ENCODE measurements at places on chromosomes 4 and X.
A peak's percentile ranks its signal among the peaks of the same experiment; 100 is the strongest.

DNA sequence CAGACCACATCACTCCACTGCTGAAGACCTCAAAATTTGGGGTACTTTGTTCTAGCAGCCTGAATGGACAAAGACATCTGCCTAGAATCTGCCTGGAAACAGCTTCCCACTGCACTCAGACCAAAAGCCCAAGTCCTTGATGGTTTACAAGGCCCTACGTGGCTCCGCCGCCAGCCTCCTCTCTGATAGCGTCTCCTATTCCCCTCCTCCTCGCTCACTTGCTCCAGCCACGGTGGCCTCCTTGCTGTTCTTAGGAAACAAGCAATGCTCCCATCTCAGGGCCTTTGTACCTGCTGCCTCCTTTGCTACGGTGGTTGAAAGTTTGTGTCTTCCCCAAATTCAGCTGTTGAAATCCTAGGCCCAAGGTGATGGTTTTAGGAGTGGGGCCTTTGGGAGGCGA lies 34.7 kb upstream of the SORCS2 start:
- DNase-seq = no peak

DNA sequence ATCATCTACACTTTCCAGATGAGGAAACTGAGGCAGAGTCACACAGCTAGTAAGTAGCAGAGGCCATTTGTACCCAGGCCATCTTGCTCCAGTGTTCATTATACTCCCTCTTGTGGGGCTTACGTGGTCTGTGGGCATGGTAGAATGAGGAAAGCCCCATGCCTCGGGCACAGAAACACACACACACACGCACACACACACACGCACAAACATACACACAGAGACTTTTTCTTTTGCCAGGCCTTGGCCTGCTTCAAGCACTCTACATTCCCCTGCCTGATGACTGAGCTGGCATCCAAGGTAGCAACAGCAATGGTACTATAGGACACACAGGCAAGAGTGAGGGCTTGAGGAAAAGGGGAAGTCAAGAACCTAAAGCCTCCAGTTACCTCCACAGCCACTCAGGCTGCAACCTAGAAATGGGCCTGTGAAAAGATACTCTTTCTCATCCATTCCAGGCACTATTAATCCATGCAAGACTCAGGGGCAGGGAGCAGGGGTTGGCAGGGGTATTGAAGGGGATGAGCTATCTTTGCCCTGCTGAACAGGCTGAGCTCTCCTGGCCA lies 43.6 kb downstream of the STARD8 start:
- DNase-seq = no peak

DNA sequence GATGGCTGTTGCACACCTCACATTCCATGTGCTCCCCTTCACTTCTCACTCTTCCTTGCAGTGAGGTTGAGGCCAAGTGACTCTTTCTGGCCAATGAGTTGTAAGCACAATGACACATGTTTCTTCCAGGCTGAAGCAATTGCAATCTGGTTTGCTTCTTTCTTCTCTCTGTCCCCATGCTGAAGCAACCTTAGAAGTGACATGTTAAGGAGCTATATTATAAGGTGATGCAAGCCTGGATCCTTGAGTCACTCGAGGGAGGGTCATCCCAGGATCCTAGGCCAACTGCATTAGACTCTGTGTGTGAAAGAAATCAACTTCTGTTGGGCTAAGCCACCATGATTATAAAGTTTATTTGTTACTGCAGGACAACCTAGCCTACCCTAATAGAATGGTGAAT lies 45.5 kb upstream of the HS3ST1 start:
- no peak for DNase-seq

- no peak for DNase-seq
These were observed 92.8 kb downstream of the AMELX start for GRCh38 chrX:11386001-11386523.

DNA sequence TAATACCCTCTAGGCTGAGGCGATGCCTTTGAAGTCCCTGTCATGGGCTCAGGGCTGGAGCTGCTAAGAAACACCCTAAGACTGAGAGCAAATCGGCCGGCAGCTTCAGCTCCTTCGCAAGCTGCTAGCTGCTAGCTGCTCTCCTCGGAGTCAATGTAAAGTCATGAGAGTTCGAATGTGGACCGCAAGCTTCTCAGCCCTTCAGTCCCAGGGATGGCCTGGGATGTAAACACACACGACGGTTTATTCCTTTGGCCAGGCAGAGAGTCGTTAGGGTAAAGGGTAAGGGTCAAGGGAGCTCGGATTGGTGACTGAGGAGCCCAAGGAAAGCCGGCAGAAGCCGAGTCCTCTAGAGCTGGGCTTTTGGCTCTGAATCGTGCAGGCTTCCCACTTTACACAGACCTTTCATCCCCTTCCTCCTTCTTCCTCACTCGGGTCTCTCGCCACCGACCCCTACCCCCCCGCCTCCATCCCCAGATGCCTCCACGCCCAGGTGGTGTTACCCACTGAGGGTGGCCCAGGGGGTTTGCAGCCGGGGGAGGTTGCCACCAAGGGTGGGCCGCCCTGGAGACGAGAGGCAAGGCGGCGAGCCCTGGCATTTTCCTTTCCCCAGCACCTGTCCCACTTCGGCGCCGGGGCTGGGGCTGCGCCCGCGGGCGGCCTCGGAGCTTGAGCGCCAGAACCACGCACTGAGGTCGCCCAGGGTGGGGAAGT lies 3.1 kb upstream of the BCORL1 start:
- peak; percentile 7 for DNase-seq

DNA sequence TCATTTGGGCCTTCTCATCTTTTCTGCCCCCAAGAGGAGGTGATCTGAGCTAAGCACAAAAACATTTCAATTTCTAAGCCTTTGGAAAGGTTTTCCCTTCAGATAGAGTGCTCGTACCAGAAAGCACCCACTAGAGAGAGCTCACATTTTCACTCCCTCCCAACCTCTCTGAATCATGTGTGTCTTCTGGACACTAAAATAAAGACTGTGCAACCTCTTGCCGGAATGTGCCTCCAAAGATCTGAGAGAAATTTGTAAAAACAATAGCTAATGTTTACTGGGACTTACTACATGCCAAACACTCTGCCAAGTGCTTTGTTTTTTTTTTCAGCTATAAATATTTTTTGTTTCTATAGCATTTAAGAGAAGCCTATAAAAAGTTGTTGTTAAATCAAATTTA lies 120.6 kb upstream of the LNX1 start:
- no peak for DNase-seq
